ENCODE measurements at places on chromosomes 6 and 20.

DNA sequence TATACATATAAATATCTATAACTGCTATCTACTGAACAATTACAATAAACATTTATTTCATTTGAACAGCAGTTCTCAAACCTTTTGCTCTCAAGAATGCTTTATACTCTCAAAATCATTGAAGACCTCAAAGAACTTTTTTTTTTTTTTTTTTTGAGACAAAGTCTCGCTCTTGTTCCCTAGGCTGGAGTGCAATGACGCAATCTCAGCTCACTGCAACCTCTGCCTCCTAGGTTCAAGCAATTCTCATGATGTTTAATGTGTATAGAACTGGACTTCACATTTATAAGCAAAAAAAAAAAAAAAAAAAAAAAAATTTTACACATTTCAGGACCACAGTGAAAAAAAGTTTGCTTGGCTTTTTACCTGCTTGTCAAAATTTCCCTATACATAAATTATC lies 11.7 kb downstream of the UBE2V1 start:
- no peak for DNase-seq

- DNase-seq = no peak
Observed at GRCh38 chr6:26375270-26375669, 7.6 kb upstream of the BTN2A2 start.

DNA sequence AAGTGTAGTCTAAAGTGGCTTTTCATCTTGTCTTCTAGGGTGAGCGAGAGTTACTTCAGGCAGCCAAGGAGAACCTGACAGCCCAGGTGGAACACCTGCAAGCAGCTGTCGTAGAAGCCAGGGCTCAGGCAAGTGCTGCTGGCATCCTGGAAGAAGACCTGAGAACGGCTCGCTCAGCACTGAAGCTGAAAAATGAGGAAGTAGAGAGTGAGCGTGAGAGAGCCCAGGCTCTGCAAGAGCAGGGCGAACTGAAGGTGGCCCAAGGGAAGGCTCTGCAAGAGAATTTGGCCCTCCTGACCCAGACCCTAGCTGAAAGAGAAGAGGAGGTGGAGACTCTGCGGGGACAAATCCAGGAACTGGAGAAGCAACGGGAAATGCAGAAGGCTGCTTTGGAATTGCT lies 27.1 kb downstream of the C20orf173 start:
- DNase-seq = no peak

GRCh38 chr20:63540417-63541186 lies 3.4 kb upstream of the PTK6 start:
- no peak for DNase-seq

DNA sequence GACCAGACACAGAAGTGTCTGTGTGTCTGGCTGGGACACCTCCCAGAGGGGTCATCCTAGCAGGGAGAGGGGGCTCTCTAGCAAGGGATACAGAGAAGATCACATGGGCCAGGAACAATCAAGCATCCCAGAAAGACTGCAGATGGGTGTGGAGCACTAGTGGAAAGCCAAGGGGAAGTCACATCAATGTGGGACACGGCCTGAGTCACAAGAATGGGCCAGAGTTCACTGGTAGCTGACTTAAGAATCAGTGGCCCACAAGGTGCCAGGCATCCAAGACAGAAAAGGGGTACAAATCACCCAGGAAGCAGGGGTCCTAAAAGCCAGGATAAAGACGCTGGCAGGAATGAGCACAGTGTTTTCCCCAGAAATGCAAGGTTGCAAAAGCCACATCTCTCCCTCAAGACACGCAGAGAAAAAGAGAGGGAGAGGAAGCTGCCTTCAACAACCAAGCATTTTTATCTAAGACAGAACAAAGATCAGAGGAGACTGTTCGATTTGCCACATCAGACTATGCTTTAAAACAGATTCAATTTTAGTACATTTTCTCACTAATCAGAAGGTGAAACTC lies 113.6 kb upstream of the DST start:
- DNase-seq = peak; percentile 65

DNA sequence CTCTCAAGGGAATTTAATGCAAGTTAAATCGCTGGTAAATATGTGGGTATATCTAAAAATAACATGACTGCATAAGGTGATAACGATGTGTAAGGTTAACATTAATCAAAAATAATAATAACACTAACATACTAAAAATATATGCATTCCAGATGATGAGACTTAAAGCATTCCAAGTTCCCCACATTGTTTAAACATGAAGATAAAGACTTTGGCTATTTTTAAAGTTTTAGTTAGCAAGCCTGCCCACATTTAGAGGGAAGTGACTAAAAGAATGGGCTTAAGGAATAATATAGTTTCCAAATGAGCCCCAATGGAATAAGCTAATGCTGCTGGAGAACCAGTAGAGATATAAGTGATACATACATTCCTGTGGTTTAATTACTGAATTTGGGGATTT lies 941.3 kb downstream of the TBC1D32 start:
- no peak for DNase-seq

GRCh38 chr6:2381872-2382661 lies 136.7 kb upstream of the GMDS start:
- DNase-seq = no peak

- no peak for DNase-seq
Observed at GRCh38 chr20:35421322-35421721, 9.5 kb upstream of the UQCC1 start.

DNA sequence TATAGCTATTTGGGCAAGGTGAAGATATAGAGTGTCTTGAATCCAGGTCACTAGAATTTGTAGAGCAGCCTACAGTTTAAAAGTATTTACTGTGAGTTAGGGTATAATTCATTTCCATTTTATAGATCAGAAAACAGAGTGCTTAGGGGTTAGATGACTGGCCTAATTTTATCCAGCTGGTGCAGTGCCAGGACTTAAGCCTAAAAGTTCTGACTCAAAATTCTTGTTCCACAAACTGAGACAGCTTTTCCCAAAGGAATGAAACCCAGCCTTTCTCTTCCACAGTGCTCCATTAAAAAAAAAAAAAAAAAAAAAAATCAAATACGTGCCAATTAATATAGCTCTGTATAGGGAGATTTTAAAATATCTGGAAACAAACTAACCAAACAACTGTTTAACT lies 441.0 kb upstream of the MARCKS start:
- no peak for DNase-seq

- DNase-seq = no peak
Observed at GRCh38 chr20:44450281-44450889, 25.3 kb upstream of the TTPAL start.

DNA sequence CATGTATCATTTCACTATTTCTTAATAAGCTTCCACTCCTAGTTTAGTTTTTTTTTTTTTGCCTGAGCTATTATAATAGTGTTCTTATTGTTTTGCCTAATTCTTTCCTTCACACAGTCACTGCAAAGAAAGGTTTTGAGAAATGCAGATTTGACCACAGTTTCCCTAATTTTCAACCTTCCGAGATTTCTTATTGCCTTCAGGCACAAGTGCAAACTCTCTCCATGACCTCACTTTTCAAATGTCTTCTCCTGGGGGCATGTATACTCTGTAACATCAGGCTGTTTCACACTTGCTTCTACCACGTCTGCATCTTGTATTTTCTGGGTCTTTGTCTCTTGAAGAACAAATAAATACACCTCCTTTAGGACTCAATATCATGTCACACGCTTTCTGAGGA lies 339.0 kb upstream of the CITED2 start:
- DNase-seq = no peak

DNA sequence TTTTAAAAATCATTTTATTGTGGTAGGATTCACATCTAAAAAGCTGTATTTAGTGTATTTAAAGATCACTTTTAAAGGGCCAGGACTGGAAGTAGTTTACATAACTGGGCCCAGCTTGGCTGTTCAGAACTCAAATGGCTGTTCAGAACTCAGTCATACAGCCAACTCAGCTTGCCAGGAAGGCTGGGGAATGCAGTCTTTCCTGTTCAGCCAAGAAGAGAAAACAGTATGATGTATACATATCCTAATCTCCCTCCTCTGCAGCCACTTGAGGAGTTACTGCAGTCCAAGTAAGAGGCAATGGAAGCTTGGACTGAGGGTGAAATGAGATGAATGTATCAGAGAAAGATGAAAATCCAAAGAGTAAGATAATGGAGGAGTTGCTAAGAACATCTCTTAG lies 24.6 kb downstream of the DSTN start:
- no peak for DNase-seq

GRCh38 chr20:37911838-37912281 lies 8.9 kb downstream of the VSTM2L start:
- DNase-seq = no peak

GRCh38 chr20:49516916-49517804 lies 34.7 kb upstream of the KCNB1 start:
- DNase-seq = no peak

DNA sequence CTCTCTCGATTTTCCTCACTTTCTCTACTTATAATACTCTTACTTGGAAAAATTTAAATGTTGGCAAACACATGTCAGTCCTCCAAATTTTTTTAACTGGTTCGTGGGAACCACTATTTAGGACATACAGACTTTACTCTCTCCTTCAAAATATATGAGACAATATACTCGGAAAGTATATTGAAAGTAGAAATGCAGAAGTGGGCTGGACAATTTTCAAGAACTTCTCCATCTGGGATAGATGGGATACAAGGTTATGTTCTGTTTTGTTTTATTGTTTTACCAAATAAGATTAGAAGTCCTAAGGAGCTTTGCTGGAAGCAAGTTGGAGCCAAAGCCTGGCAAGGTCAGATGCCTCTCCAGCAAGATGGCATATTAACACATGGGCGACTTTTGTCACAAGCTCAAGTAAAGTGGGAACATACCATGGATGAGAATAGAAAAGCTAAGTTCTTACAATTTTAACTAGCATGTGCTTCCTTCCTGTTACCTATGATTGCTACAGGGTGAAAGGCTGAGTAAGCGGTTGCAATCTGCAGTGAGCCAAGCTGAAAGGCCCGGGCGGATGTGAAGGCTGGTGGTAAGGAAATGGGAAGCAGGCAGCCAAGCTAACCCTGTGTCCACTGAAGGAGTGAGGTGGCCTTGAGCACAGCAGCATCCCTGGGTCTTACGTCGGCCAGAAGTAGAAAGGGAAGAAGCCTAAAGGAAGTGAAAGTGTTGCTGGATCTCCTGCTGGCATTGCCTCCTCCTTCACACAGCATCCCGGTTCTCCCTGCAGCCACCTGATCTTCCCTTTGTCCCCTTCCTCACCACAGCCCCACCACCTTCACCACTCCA lies 7.1 kb downstream of the MAP3K5 start:
- DNase-seq = peak; percentile 68

- DNase-seq = no peak
Observed at GRCh38 chr6:143348531-143348930, 102.0 kb downstream of the ADAT2 start.
